ENCODE measurements at places on chromosomes 2 and 18.

DNA sequence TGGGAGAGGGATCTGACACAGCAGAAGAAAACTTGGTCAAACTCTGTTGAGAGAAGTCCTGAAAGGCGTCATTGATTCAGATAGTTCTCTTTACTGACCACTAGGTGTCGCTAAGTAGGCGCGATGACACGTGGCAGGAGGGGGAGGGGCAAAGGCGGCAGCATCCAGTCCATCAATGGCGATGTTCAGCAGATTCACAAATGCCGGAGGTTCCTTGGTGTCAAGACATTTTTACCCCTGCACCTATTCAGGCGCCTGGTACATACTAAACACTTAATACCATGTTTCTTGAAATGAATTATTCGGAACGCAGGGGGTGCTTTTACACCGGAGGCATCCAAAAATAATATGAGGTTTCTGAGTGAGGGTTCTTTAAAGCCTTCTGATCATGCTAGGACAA is 3.0 kb upstream of the PLEK start:
- ATAC-seq = peak; percentile 80

DNA sequence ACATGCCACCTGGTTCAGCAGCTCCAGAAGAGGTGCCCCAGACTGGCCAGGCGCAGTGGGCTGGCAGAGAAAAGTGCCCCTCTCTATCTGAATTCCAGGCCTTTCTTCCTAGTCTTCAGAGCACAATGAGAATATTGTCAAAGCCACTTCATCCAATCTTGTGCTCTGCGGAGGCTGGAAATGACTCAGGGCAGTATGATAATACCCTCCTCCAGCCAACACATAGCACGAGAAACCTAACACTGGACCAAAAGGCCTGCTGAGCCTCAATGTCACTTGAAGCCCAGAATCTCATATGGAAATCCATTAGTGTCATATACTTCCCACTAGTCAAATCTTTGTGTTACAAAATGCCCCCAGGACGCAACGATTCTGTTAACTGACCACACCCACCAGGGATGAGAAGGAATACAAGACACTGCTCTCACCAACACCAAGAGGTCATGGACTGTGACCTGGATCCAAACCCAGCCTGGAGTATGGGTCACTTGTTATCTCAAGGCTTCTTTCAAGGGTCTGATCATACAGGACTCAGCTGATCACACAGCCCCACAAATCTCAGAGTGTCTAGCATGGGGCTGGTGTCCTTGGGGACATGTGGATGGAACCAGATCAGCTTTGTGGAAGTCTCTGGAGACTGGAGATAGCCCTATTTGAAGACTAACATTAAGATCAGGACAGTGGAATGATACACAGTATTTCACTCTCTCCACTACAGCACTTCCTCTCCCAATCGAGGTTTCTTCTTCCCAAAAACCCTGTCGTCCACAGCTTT is 10.1 kb downstream of the KIF3C start:
- peak; percentile 90 for ATAC-seq

GRCh38 chr2:55224761-55225261 is 7.3 kb downstream of the CLHC1 start:
- ATAC-seq = no peak

DNA sequence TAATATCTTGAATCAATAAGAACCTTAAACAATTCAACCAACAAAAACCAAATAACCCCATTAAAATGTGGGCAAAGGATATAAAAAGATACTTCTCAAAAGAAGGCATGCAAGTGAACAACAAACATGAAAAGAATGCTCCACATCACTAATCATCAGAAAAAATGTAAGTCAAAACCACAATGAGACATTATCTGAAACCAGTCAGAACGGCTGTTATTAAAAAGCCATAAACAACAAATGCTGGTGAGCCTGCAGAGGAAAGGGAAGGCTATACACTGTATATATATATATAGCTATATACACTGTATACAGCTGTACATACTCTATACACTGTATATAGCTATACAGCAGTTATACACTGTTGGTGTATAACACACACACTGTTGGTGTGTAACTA is 47.8 kb upstream of the GALNT13 start:
- no peak for ATAC-seq

- ATAC-seq = peak; percentile 75
These were observed 273.6 kb downstream of the PAX3 start for GRCh38 chr2:222024932-222025880.

Measured in SK-N-SH treated with all-trans-retinoic acid at 6 μM for 48 hours (cell line).